ENCODE measurements at places on chromosomes 16 and 17.

- no peak for DNase-seq
These were observed 63.4 kb downstream of the LMF1 start for GRCh38 chr16:907361-907760.

DNA sequence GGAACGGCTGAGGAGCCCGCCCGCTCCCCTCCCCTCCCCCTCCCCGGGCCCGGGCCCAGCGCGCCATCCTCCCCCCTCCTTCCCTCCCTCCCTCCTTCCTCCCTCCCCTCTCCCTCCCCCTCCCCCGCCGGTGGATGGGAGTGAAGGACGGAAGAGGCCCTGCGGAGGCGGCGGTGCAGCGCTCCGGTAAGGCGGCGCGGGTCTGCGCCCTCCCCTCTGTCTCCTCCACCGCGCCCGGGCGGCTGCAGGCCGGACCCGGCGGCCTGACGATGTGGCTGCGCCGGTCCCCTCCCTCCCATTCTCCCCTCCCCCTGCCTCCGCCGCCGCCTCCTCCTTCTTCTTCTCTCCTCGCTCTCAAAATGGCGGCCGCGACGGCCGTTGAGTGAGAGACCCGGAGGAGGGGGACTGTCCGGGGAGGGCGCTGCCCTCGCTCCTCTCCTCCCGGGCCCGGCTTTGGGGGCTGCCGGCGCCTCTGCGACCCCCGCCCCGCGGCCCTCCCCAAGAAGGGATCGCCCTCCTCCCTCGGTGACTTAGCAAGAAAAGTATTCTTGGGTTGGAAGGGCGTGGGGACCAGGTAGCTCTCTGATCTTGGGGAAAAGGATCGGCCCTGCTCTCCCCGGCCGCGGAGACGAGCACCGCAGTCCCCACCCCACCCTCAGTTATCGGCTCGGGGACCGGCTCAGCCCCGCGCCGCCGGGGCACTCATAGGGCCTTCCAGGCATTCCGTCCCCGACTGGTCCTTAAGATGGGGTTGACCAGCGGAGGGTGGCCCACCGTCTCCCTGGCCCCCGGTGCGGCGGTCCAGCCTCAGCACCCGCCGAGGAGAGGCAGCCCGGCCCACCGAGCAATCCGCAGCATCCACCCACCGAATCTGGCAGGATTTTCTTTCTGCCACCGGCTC lies 617 bp downstream of the PAFAH1B1 start:
- peak; percentile 78 for DNase-seq

DNA sequence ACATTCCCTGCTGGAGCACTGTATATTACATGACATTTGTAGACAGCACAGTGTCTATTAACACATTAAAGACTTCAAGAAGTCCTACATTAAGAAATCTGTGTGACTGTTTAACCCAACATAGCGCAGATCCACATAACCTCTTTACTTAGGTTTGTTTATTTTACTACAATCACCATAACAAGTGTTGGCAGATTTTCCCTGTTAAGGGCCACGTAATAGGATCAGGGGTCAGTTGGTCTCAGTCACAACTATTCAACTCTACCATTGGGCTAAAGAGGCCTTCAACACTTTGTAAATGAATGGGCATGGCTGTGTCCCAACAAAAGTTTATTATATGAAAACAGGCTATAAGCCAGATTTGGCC lies 51.3 kb upstream of the ADORA2B start:
- DNase-seq: no peak

- DNase-seq: peak; percentile 62
These were observed 6.0 kb upstream of the GLIS2 start for GRCh38 chr16:4309833-4310266.

GRCh38 chr16:23575834-23576233 lies 18.3 kb downstream of the UBFD1 start:
- DNase-seq: no peak

DNA sequence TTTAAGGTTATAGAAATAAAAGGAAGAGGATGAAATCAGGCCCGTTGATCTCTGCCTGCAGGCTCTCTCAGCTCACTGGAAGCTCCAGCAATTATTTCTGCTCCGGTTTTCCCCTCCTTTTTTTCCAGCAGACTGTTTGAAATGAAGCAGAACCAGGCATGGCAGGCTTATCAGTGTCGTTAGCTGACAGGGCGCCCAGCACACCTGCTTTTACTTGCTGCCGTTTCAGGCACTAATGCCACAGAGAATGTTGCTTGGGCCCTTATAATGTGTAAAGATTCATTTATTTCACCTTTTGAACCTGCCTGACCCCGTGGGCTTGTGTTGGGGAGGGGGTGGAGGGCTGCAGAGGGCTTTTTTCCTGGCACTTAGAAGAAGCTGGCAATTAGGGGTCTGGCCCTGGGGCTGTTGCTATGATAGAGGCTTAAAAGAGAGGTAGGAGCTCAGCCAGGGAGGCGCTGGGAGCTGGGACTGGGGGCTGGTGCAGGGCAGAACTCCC lies 108.1 kb downstream of the IRX3 start:
- no peak for DNase-seq

GRCh38 chr16:86545481-86545880 lies 9.6 kb downstream of the MTHFSD start:
- no peak for DNase-seq

DNA sequence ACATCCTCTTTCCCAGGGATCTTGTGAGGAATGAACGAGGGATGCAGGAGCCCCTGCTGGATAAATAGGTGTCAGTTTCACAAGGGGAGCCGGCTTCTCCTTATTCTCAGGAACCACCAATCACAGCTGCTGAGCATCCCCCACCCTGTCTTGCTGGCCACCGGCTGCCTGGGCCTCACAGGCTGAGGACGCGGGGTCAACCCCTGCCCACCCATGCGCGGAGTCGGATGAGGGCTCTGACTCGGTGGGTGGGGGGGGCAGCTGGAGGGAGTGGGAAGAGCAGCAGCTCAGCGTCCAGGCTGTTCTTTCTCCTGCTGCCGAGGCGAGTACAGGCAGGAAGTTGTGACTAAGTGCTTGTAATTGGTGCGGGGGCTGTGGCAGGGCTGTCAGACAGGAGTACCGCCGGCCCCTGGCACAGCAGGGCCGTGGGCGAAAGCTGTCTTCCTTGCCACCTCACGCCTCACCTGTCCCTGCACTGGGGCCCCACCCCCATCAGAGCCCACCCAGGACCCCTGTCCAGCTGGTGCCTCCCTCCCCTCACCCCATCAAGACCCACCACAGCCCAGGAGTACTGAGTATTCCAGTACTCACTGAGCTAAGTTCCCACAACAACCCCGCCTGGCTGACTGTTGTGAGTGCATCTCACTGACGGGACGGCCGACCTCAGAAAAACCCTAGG lies 11.0 kb upstream of the DPEP1 start:
- peak; percentile 46 for DNase-seq

- peak; percentile 26 for DNase-seq
These were observed at the start of gene CD68 for GRCh38 chr17:7579001-7579833. Gene CD68, plus strand, starts transcription at chr17:7579638. Its CDS starts 40 bp downstream, at chr17:7579678.

- DNase-seq: no peak
These were observed 463.8 kb upstream of the HSBP1 start for GRCh38 chr16:83343935-83344366.

- DNase-seq: no peak
These were observed 60.8 kb downstream of the MSI2 start for GRCh38 chr17:57317079-57317478.

DNA sequence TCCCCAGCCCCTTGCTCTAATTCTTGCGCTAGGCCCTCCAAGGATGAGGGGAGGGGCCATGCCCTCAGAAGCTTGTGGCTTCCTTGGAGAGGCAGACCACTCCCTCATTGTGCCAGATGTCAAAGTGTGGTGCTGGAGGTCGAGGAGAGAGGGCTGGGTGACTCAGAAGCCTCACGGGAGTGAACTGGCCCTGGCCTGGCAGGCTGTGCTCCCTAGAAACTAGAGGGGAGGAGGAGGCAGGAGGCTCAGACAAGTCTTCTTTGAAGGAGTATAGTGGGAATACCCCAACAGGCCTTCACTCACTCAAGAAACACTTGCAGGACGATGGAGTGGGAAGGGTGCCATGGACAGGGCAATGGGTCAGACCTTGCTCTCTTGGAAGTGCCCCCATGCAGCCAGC lies 18.5 kb downstream of the ANKRD40 start:
- DNase-seq: no peak

DNA sequence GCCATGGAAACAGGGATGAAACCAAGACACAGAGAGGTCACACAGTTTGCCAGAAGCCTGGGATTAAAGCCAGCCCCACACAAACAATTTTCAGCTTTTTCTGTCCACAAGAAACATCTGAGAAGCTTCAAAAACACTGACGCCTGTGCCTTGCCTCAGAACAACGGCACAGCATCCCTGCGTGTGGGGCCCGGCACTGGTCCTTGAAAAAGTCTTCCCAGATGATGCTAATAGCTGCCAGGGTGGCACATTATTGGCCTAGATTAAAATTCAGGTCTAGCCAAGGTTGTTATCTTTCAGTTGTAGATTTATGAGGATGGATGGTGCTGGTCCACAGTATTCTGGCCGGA lies 321.4 kb downstream of the HAPSTR1 start:
- no peak for DNase-seq

DNA sequence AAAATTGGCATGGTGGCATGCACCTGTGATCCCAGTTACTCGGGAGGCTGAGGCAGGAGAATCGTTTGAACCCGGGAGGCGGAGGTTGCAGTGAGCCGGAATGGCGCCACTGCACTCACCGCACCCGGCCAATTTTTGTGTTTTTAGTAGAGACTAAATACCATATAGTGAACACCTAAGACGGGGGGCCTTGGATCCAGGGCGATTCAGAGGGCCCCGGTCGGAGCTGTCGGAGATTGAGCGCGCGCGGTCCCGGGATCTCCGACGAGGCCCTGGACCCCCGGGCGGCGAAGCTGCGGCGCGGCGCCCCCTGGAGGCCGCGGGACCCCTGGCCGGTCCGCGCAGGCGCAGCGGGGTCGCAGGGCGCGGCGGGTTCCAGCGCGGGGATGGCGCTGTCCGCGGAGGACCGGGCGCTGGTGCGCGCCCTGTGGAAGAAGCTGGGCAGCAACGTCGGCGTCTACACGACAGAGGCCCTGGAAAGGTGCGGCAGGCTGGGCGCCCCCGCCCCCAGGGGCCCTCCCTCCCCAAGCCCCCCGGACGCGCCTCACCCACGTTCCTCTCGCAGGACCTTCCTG lies at the start of gene HBQ1:
TSS of gene HBQ1 (plus strand) at position 359 of the 575 bp plus-strand sequence. CDS start at position 387, 28 bp downstream.
- DNase-seq: peak; percentile 30

DNA sequence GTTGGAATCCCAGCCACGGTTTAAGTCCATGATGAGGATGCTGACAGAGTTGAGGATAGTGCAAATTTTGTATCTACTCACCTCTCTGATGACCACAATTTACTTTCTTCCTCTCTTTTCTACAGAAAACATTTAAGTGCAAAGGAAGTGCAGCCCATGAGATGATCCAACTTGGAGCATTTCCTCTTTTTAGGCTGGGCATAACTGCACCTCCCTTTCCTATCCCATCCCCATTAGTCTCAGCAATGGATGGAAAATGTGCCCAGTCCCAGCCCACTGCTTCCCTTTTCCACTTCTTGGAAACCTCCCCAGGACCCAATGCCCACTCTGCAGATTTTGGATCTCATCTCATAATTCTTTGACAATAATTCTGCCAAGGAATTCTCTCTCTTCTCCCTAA lies 16.6 kb upstream of the CCL8 start:
- no peak for DNase-seq

- no peak for DNase-seq
These were observed 9.0 kb downstream of the GGA2 start for GRCh38 chr16:23501291-23501690.

- no peak for DNase-seq
These were observed 5.2 kb downstream of the ALOX12B start for GRCh38 chr17:8082292-8082691.

DNA sequence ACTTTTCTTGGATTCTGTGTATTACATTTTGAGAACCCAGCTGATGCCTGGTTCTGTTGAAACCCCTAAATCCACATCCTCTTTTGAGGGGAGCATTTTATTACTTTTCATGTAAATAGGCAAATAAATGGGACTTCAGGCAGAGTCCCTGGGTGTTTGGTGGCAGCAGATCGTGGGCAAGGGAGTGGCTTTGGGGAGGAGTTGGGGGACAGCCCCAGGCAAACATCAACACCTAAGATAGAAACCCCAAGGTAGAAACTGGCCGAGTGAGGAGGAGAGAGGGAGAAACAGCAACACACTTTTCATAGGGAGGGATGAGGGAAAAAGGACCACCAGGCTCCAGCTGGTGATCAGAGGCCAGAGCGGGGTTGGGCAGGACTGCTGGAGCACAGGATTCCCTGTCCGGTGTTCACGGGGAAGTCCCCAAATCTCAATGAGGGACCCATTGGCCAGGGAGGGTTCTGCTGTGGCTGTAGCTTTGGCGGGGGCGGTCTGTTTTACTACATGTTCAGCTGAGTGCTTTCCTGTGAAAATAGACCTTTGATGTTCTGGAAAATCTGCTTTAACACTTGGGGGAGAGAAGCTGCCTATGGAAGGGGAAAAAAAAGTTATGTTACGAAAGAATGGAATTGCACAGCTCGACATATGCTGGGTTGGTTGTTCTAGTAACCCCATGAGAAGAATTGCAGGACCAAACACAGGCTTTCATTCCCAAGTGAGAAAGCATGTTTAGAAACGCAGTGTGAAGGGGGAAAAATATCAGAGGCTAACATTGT lies 46.6 kb downstream of the MSI2 start:
- DNase-seq: no peak

DNA sequence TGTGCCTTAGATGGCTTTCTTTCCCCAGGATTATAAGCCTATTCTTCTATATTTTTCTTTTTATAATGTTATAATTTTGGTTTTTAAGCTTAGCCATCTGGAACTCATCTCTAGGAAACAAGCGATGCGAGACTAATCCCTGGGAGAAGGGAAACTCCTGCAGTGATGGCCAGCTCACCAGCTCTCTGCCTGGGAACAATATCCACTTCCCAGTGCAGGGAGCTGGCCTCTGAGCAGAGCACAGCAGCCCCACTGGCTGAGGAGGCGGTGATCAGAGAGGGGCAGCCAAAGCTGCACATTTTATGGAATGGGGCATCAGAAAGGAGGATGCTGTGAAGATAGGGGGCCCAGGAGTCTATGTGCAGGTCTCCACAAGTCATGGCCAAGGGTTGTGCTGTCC lies 183.3 kb downstream of the LGALS9B start:
- DNase-seq: no peak

- DNase-seq: no peak
These were observed 18.5 kb downstream of the SEC14L5 start for GRCh38 chr16:4976611-4977145.

Data from activated CD4-positive, alpha-beta T cell treated with anti-CD3 and anti-CD28 coated beads, Interleukin-2, amount 50 U/mL, for 1 hour (primary cell).